ENCODE measurements at places on chromosomes 2 and 18.

GRCh38 chr2:118010473-118010872, 3.4 kb downstream of the CCDC93 start:
- DNase-seq, result no peak

GRCh38 chr2:75326645-75327044, 127.3 kb upstream of the TACR1 start:
- DNase-seq, result no peak

DNA sequence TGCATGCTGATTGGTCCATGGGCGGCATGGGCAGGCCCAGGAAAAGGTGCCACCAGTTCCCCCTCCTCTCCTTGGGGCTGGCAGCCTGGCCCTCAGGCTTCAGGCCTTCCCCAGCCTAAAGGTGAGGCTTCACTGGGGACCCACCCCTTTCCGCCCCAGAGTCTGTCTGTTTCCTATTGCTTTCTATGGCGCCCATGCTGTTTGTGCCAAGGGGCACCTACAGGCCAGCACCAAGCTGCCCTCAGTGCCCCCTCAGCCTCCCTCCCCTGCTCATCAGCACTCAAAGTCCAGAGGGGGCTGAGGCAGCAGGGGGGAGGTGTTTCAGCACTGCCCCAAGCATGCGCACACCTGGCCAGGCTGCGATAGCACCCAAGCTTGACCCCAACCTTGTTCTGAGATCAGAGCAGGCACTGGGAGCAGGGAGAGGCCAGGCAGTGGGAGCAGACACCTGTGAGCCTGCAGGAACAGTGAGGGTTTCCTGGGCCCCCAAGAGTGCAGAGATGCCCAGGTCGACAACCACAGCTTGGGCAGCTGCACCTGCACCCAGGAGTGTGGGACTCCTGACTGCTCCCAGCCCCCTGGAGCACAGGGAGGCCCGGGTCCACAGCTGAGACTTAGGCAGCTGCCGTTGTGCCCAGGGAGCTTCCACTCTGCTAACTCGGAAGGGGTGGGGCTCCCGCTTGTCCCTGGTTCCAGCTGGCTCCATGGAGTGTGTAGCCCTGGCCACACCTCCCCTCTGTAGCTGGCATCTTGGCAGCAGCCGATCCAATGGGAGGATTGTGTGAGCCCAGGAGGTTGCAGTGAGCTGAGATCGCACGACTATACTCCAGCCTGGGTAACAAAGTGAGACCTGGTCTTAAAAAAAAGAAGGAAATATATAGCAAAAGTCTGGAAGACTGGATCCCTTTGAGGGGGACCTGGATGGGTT, 69.1 kb downstream of the NCAPH start:
- DNase-seq, result no peak

- DNase-seq, result no peak
Observed at GRCh38 chr2:209688385-209688784, 83.2 kb upstream of the UNC80 start.

DNA sequence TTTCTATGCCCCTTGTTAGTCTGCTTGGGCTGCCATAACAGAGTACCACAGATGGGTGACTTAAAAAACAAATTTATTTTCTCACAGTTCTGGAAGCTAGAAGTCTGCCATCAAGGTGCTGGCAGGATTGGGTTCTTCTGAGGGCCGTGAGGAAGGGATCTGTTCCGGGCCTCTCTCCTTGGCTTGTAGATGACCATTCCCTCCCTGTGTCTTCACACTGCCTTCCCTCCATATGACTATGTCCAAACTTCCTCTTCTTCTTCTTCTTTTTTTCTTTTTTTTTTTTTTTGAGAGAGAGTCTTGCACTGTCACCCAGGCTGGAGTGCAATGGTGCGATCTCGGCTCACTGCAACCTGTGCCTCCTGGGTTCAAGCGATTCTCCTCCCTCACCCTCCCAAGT, 13.1 kb upstream of the CCNYL1 start:
- DNase-seq, result no peak

DNA sequence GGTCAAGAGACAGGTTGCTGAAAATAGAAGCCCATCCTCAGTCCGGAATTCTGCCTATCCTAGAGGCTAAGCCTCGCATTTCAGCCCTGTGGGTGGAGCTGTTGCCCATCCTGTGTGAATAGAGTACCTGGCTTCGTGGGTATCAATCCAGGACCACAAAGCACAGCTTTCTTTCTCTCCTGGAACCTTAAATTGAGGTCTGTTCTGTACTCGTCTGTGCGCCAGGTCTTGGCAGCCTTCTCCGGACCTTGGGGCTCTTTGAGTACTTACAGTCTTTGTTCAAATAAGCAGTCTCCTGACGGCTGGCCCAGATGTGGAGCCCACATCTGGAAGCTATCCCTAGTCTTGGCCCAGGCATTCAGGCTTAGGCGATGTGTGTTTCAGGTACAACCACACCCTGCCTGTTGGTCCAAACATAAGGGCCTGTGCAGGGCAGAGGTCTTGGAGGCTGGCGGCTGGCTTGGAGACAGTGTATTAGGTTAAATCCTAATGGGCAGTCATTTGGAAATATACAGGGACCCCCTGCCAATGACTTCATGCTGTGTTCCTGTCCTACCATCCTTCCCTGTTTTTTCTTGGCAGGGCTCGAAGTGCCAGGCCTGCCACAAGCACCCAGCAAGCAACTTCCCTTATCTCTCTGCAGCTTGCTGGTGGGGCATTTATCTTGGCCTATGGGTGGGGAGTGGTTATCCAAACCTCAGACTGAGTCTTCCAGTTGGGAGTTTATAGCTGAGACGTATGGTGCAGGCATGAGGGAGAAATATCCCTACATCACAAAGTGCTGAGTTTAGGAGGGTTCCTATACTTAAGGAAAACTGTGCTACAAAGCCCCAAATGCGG, 294.1 kb downstream of the BCL2 start:
- DNase-seq, result peak; percentile 6

- no peak for DNase-seq
Observed at GRCh38 chr2:226647621-226648518, 151.8 kb downstream of the IRS1 start.

GRCh38 chr2:67773851-67774250, 289.0 kb downstream of the C1D start:
- DNase-seq, result no peak

GRCh38 chr2:190722061-190722759, 73.3 kb downstream of the NAB1 start:
- no peak for DNase-seq

DNA sequence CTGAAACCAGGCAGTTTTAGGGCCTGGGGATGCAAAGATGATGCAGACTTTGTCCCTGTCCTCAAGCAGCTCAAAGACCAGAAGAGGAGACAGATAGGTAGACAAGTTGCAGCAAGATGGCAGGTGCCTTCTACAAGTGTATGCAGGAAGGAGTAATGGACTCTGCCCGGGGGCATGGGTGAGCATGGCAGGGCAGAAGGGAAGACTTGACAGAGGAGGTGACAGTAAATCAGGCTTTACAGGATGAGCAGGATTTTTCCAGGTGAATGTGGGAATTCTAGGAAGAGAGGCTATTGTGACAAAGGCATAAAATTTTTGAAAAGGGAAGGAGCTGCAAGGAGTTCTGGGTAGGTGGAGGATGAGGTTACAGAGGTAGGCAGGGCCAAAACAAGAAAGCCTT, 4.7 kb downstream of the EFEMP1 start:
- no peak for DNase-seq

DNA sequence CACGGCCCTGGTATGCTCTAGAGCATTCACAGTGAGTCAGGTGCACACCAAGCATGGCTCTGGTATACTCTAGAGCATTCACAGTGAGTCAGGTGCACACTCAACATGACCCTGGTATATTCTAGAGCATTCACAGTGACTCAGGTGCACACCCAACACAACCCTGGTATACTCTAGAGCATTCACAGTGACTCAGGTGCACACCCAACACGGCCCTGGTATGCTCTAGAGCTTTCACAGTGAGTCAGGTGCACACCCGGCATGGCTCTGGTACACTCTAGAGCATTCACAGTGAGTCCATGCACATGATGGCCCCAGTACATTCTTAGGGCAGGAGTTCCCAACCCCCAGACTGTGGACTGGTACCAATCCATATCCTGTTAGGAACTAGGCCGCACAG, 158.1 kb downstream of the EIPR1 start:
- no peak for DNase-seq

DNA sequence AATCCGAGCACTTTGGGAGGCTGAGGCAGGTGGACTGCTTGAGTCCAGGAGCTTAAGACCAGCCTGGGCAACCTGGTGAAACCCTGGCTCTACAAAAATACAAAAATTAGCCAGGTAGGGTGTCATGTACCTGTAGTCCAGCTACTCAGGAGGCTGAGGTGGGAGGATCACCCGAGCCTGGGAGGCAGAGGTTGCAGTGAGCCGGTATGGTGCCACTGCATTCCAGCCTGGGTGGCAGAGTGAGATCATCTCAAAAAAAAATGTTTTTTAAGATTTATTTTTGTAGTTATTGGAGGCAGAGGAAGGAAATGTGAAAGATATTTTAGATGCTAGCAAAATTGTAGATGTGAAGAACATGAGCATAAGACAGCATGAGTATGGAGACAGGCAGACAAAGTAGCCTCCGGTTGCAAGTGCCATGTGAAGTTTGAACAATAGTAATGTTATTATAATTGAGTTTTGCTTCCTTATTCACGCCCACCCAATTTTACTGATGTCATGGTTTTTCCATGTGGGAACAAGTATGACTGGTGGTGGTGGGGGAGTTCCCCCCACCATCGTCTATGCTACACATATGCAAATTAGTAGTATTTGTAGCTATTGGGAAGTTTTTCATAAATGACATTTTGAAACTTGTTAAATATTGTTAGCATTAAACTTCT, 18.0 kb downstream of the REL start:
- DNase-seq, result no peak

GRCh38 chr2:38997781-38998180, 108.1 kb downstream of the ARHGEF33 start:
- DNase-seq, result no peak

DNA sequence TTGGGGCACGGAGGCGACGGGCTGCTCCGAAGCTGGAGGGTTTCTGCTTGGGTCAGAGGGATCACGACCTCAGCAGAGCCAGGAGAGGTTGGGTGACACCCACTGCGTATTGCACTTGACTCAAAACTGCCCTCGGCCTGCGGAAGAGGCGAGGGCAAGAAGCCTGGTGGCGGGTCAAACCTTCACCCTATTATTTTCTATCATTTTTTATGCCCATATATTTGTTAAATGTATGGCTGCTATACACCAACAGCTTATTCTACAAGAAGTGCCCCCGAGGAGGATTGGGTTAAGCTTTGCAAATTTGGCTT, 12.6 kb upstream of the SATB2 start:
- no peak for DNase-seq

DNA sequence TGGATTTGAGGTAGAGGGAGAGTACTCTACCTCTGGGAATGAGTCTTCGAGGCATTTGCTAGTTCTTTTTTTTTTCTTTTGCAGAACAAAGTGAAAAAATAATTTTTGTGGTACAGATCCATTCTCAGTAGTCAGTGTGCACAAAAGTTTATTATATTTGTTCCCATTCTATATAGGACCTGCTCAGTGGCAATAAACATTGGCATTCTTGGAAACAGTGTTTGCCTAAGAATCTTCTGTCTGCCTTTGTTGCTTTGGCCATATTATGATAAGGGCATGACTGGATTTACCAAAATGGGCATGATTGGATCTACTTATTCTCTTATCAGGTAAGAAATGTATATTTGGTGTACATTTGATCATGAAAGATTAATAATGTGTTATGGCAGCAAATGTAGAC, 583.3 kb downstream of the PLCL1 start:
- no peak for DNase-seq

DNA sequence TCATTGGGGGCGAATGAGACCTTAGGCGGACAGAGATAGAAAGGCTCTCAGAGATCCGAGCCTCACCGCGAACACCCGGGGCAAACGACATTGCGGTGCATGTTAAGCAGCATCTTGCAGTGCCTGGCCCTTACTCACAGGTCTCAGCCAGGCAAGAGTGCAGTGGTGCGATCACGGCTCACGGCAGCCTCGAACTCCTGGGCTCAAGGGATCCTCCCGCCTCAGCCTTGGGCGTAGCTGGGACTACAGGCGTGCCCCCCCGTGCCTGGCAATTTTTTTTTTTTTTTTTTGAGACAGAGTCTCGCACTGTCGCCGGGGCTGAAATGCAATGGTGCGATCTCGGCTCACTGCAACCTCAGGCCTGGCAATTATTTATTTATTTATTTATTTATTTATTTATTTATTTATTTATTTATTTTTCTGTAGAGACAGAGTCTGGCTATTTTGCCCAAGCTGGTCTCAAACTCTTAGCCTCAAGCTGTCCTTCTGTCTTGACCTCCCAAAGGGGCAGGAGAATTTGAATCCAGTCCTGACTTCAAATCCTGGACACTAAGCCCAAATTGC, 1.3 kb downstream of the LAMA3 start:
- no peak for DNase-seq

- no peak for DNase-seq
Observed at GRCh38 chr2:234203135-234203984, 152.9 kb downstream of the SPP2 start.

DNA sequence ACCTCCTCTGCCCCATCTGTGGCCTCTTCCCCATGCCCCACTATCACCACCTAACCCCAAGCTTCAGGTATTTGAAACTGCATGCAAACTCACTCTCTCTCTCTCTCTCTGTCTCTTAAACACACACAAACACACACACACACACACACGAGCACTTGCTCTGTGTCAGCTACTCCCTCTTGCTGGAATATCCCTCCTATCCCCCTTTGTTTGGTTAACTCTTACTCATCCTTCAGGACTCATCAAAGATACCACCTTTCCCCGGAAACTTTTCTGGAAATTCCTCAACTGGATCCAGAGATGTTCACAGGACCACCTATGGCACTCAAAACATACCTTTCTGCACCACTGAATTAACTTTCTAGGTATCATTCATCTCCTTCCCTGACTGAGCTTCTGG, 222.8 kb upstream of the TMEM200C start:
- DNase-seq, result no peak

Measured in CD4-positive, alpha-beta T cell treated with Interleukin-6 for 4 hours (primary cell).